ENCODE measurements at places on chromosomes 4 and X. TPM values are rescaled to one million over a fixed set of nuclear protein-coding genes. Genes with fewer than 3 reads are reported as not detected.

- DNase-seq: peak; percentile 37
These were observed 32.1 kb upstream of the MTNR1A start for GRCh38 chr4:186587416-186588018.

DNA sequence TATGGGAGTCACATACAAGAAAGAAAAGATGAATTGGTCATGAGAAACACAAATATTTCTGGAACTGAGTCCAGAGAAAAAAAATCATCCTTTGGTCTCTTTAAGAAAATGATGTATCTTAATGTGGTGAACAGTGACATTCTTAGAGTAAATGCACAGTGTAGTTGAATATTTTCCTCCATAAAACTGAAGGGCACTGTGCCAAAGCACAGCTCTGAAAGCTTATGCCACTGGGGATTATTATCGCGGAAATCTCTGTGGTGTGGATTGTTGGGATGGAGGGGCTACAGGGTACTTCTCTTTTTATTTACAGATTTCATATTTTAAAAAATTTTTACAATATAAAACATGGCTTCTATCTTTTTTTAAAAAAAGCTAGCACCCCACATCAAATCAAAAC lies 908.1 kb downstream of the CCSER1 start:
- no peak for DNase-seq

DNA sequence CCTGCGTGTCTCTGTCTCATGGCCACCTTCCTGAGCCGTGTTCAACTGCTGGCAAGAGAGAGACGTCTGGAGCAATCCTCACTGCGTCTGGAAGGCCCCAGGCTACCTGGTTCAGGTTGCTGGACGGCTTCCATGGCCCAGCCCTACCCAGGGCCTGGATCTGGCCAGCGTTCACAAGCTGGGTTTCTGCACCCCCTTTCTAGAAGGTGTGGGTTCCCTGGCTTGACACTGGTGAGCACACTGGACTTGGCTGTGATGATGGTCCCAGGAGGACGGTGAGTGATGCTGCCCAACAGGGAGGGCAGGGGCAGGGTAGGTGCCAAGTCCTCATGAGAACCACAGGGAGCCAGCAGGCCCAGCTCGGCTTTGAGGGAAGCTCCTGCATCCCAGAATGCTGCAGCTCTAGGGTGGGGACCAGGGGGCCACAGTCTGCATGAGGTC lies 63.4 kb downstream of the HTRA3 start:
- DNase-seq: no peak

Gene OPN1MW3
- polyA plus RNA-seq: not detected

Gene SMPX
- 0.32 TPM for polyA plus RNA-seq

Gene SLC9A6
- 18.3 TPM for polyA plus RNA-seq

Gene RRH
- polyA plus RNA-seq: 0.45 TPM

DNA sequence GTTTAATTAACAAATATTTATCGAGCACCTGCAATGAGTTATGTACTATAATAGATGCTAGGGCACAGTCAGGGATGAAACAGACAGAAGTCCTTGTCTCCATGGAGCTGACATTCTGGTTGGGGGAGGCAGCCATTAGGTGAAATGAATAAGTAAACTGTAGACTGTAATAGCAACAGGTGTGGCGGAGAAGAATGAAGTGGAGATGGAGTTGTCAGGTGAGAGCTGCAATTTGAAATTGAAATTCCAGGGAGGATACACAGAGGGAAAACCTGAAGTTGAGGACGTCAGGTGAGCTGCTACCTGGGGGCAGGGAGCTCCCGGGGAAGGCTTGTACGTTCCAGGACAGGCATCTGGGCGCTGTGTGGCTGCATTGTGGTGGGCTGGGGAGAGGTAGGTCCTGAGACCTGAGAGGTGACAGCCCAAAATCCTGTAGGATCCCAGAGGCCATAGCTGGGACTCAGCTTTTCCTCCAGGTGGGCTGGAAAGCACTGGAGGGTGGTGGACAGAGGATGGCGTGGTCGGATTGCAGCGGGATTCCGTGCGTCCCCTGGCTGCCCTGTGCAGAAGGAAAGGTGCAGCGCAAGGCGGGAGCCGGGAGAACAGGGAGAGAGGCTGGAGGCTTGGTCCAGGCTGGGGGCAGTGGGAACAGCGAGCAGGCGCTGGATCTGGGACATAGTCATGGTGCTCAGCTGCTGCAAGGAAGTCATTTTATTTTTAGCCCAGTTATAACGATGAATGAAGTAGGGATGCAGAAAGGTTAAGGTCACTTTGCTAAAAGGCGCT lies 24.8 kb downstream of the CYTL1 start:
- DNase-seq: no peak

Gene AKAP14
- polyA plus RNA-seq: 0.55 TPM

DNA sequence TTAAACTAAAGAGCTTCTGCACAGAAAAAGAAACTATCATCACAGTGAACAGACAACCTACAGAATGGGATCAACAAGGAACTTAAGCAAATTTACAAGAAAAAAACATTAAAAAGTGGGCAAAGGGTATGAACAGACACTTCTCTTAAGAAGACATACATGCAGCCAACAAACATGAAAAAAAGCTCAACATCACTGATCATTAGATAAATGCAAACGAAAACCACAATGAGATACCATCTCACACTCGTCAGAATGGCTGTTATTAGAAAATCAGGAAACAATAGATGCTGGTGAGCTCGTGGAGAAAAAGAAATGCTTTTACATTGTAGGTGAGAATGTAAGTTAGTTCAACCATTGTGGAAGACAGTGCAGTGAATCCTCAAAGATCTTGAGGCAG lies 27.8 kb downstream of the PAPSS1 start:
- no peak for DNase-seq

Gene SMIM10L2A
- polyA plus RNA-seq: 10.6 TPM

Gene WAS
- 4.3 TPM for polyA plus RNA-seq

Gene HPSE
- 1.00 TPM for polyA plus RNA-seq

Gene UGT2A2
- polyA plus RNA-seq: not detected

Gene COL25A1
- 15.3 TPM for polyA plus RNA-seq

GRCh38 chr4:46648088-46648744 lies 258.3 kb upstream of the GABRA2 start:
- peak; percentile 12 for DNase-seq

- no peak for DNase-seq
These were observed 59.2 kb downstream of the CPZ start for GRCh38 chr4:8651661-8652180.

All from right renal pelvis (tissue), 4 donors.